T-helper 17 cell (primary cell): ENCODE measurements at places on chromosomes 6 and 20. TPM values are rescaled to one million over a fixed set of nuclear protein-coding genes. Genes with fewer than 3 reads are reported as not detected.

- no peak for DNase-seq
Measured at GRCh38 chr6:129748212-129748900, 38.4 kb upstream of the ARHGAP18 start.

SPO11 gene
- total RNA-seq, result not detected

GRCh38 chr20:8631271-8631670 lies 437.6 kb upstream of the PLCB4 start:
- DNase-seq, result no peak

DNA sequence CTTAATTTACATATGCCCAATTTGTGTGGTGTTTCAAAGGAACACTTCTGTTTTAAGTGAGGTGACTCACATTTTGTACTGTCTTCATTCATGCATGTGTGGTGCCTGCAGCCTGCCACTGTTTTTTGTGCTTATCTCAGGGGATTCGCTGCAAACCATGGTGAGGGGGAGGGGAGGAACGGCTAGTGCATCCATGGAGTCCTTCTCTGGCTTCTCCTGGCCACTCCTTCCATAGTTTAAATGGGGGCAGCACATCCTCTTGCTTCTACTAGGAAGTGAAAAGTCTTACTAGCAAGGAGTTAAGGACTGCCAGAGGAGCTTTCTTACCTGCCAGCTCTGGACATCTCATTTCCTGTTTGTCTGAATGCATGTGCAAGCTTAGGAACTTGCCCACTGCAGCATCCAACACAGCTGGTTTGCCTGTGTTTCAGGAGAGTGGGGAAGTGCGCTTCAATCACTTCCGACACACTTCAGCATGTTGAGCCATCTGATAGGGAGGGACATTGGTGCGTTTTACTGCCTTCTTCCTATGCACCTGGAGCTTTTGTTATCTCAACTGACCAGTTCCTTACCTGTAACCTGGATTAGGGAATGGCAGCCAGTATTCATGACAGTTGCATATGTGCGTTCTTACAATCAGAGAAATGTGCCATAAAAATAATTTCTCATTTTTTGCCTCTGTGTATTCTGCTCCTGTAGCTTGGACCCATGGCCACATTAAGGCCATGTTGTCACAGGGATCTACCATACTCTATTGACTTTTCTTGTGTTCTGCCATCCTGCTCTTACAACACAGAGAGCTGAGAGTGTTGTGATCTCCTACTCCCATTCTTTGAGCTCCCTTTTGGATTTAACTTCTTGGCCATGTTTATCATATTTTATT lies 211.3 kb downstream of the ARID1B start:
- DNase-seq, result no peak

- DNase-seq, result no peak
Measured at GRCh38 chr6:141460743-141461484, 671.8 kb upstream of the GJE1 start.

DNA sequence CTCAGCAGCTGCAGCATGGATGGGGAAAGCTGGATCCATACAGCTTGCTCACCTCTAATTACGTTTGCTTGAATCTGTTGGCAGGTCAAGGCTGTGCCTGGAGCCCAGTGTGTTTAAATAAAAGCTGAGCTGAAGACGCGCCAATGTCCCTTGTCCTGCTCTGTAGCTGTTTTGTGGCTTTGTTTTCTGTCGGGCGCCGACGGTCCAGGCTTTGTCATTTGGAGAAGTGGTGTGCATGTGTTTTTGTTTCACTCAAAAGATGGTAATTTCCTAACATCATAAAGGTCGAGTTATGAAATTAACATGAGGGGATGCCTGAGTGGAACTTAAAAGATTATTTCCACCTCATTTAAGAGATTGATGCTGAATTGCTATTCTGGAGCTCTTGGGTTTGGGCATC lies 107.6 kb downstream of the SLC24A3 start:
- DNase-seq, result no peak

DNA sequence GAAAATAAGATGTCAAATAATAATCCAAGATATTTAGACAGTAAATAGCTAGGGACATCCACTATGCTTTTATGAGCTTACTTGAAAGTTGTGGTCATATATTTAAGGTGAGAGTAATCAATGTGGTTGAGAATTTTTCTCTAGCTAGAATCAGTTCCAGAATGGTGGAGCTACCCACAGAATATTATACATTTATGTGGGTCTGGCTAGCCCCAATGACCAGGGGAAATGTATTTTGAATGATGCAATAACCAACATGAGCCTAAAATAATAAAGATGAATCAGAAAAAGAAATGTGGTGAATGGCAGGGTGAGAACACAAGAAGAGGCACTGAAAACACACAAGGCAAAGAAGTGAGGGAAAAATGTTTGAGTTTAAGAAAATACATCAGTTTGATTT lies 325.7 kb downstream of the TBC1D32 start:
- DNase-seq, result no peak

FGD2 gene
- total RNA-seq, result 12.6 TPM

GRCh38 chr6:90722648-90723047 lies 135.8 kb upstream of the MAP3K7 start:
- DNase-seq, result no peak
